ENCODE measurements at places on chromosomes 12 and 14.

DNA sequence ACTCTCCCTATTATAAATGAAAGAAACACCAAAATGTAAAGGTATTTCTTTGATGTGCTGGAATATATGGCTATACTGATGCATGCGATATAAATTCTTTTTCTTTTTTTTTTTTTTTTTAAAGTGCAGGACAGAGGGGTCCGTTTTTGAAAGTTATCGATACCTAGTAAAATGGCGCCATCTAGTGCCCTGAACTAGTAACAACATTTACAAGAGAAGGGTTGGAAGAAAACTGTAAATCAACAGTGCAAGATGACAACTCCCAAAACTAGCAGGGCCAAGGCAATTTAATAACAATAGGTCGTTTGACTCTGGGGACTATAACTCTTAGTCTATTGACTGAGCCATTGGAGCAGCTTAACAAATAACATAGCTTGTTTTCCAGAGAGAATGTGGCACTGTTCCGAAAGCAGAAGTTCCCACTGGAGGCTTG lies 137.7 kb downstream of the SPTSSA start:
- DNase-seq = peak; percentile 57

DNA sequence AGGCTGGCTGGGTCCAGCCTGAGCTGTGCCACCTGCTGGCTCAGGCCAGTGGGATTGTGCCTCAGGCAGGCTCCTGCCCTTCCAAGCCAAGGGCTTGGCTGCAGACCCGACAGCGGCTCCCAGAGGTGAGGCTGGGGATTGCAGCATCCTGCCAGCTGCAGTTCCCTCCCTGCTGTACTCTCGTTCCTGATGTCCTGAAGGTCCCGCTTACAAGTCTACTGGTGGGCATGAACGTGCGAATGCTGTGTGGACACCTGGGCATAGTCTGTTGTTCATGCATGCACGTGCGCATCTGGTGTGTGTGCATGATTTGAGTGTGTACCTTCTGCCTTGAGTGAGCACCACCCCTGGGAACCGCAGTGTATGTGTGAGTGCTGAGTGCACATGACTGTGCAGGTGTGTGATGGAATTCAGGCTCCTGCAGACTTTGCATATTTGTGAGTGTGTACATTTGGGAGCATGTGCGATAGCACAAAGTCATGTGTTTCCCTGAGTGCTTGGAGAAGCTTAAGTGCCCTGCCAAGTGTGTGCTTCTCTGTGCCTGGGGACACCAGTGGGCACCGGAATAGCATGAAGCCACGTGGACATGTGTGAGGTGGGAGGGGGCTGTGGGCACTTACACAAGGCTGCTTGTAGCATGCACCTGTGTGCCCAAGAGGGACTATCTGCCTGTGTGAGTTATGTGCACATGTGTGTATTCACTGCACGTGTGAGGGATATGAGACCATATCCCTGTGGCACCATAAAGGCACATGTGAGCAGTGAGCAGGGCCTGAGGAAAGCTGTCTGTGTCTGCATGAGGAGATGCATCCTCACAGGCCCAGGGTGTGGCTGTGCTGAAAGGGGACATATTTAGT lies 19.3 kb upstream of the KRT7 start:
- DNase-seq = peak; percentile 85

- DNase-seq = no peak
These were observed 37.1 kb downstream of the ITPR2 start for GRCh38 chr12:26795910-26796309.

GRCh38 chr14:63647696-63648410 lies 6.2 kb upstream of the WDR89 start:
- no peak for DNase-seq

GRCh38 chr12:27332714-27333402 lies at the start of gene BMAL2:
TSS of gene BMAL2 (plus strand) at chr12:27332836. CDS start at chr12:27333073, 237 bp downstream.
- DNase-seq = peak; percentile 70

DNA sequence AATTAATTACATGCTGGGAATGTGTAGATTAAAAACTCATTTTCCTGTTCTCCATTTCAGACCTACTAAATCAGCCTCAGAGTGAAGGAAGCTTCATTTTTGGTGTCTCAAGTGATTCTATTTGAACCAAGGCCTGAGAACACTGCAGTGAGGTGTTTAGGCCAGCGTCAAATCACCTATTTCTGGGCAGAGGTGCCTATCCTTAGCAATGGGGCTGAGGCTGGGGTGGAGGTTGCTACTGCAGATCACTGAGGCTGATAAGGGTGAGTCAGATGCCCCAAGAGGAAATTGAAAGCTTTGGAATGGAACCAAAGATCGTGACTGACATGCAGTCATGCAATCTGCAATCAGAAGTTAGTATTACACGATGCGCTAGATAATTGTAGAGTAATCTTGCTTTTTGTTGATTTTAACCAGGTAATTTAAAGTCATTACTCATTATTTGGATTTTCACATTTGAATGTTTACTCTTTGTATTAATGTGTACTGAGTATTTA lies 4.4 kb downstream of the TXNRD1 start:
- DNase-seq = no peak

DNA sequence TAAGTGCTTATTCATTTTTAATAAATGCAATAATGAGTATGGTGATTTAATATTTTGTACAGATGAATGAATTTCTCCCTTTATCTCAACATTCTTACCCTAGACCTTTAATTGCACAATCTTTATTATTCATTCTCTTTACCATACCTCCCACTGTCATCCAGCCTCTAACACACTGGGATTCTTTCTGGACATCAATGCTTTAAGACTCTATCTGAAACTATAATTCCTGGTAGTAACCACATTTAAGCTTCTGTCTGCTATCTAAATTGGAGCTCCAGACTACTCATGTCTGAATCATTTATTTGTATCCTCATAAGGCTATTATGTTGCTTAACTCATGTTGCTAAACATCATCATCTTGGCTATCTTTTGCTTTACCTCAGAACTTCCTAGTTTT lies 270.2 kb downstream of the ALG10B start:
- no peak for DNase-seq

GRCh38 chr12:25397001-25397400 lies 146.3 kb upstream of the KRAS start:
- DNase-seq = peak; percentile 97

DNA sequence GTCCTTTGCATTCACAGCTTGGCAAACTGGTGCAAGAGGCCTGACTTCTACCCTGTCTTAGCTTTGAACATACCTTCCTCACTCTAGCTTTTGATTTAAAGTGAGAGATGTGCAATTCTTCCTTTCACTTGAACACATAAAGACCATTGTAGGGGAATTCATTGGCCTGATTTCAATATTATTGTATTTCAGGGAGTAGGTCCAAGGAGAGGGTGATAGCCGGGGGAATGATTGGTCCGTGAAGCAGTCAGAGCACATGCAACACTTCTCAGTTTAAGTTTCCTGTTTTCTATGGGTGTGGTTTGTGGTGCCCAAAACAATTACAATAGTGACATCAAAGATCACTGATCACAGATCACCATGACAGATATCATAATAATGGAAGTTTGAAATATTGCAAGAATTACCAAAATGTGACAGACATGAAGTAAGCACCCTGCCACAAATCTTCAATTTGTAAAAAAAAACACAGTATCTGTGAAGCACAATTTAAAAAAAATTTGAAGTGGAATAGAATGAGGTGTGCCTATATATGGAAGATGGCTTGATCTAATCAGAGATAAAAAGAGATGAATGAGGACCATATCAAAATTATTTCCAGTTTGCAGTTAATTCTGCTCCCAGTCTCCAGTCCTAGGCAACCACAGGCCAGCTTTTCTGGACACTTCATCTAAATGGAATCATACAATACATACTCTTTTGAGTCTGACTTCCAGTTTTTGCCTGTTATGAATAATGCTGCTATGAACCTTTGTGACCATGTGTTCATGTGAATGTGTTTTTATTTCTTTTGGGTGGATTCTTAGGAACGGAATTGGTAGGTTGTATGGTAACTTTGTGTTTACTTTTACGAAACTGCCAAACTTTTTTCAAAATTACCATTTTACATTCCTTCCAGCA lies 23.2 kb downstream of the BORCS5 start:
- no peak for DNase-seq

GRCh38 chr14:91743305-91743653 lies 11.4 kb upstream of the CATSPERB start:
- no peak for DNase-seq

DNA sequence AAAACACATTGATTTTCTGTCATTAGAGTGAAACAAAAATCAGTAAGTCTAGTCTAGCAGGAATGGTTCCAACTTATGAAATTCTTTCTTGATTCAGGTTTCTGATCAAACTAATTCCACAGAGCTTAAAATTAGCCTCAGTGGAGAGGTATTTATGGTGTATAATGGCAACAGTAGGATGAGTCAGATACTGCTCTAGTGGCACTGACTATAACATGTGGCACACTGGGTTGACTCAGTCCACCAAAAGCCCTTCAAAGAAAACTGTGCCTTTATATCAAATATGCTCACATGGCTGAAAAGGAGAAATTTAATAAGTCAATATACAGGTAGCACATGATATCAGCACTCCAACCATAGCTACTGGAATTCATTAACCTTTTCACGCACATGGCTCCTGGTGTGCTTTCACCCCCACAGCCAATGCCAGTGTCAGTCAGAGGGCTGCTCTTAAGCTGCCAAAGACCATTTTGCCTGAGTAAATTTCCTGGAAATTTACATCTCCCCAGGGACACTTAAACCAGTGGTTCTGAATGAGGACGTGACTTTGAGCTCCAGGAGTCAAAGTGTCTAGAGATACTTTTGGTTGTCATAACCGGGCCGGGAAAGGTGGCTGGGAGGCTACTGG lies 21.7 kb upstream of the CATSPERB start:
- DNase-seq = no peak

- no peak for DNase-seq
These were observed 39.2 kb upstream of the BMAL2 start for GRCh38 chr12:27293463-27293862.

DNA sequence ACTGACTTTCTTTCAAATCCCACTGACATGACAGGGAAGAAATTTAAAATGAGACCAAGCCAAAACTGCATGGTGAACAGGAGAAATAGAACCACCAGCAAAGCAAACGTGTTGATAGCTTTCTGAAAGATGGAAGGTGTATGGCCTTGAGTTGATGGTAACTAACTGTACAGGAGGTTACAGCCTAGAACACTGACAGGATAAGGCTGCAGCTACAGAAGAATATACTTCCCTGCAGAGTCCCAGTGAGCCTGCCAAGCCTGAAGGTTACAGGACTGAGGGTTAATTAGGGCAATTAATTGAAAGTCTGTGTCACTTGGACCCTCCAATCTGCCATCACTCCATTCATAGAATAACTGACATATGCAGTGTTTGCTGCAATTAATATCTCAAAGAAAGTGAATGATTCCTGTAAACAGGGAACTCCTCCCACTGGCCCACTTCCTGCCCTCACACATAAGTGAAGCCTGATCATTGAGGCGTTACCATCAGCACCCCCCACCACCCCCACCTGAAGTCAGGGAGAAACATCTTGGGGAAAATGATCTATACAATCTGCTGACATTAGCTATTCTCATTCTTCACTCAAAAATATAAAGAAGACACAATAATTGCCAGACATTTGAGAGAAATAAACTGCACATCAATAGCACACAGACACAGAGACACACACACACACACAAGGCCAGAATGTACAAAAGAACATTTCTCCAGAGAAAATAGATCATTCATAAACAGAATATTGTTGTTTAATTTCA lies 73.4 kb downstream of the GTF2A1 start:
- no peak for DNase-seq

GRCh38 chr14:80037349-80037748 lies 174.0 kb downstream of the DIO2 start:
- DNase-seq = peak; percentile 3

DNA sequence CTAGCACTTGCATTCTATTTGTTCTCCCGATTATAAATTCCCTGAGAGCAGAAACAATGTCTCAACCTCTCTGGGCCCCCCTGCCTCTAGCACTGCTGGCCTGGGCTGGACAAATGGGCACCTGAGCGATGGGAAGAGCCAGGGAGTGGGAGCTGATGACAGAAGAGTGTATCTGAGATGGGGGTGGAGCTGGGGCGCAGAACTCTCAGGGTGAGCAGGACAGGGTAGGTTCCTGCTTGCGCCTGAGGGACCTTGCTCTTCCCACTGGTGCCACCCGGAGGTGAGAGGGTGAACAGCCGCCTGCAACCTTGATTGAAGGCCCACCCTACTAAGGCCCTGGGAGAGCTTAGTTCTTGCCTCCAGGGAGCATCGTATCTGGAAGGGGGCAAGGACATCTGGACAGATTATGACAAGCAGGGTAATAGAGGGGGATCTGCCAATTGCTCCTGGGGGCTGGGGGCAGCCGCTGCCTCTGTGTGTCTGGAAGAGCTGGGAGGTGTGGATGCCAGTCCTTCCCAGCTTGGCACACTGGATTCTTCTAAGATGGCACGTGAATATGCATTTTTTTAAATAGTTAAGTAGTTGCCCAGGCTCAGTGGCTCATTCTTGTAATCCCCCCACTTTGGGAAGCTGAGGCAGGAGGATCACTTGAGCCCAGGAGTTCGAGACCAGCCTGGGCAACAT lies 43.0 kb upstream of the TSPAN9 start:
- peak; percentile 92 for DNase-seq

DNA sequence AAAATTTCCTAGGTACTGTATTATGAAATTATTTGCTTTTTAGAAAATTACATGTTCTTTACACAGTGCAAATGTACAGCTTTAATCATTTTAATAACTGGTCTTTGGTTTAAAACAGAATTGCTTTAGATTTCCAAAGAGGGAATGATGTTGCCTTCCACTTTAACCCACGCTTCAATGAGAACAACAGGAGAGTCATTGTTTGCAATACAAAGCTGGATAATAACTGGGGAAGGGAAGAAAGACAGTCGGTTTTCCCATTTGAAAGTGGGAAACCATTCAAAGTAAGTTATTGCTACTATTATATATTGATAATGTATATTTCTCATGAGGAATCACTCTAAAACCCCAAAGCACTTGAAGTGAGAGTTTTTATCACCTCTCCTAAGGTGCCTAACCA lies 13.4 kb downstream of the LGALS3 start:
- DNase-seq = no peak

DNA sequence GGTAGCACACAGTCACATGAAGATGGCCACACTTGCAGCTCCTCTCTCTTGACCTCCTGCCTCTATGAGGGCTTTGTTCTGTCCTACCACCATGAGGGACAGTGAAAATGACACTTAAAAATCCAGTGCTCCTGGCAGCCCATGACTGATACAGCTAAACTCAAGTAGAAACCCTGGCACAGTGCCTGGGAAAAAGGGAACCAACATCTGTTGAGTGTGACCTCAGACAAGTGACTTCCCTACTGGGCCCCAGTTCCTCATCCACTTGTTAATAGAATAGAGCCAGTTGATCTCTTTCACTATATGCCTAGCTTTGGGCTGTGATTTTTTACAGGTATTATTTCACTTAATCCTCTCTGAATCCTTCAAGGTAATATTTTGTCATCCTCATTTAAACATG lies 4.8 kb downstream of the GUCY2C start:
- peak; percentile 46 for DNase-seq
